ENCODE measurements at places on chromosomes 2 and 18.
A peak's percentile ranks its signal among the peaks of the same experiment; 100 is the strongest.

GRCh38 chr2:70919672-70920366, 15.9 kb upstream of the ATP6V1B1 start:
- peak; percentile 62 for DNase-seq

DNA sequence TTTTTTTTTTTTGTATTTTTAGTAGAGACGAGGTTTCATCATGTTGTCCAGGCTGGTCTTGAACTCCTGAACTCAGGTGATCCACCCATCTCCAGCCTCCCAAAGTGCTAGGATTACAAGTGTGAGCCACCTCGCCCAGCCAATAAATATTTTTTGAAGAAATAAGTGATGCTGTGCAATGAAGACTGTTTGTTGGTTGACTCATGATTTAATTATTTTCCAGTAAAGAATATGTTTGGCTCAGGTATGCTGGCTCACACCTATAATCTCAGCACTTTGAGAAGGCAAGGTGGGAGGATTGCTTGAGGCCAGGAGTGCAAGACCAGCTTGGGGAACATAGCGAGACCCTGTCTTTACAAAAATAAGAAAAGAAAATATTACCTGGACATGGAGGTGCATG, 41.8 kb upstream of the LPIN2 start:
- no peak for DNase-seq

DNA sequence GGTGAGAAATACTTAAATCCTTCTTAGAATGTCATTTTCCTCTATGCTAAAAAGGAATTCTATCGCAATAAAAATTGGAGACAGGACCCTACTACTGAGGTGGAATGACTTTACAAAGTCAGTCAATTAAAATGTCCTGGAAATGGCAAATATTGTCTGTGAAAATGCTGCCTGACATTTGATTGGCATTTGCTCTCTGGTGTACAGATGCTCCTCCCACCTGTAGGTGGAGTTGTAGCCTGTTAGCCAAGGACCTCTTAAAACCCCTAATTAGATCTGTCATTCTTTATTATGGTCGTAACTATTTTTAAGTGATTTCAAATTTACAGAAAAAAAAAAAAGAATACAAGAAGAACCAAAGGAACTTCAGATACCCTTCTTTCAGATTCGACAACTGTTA, 393.1 kb upstream of the KLHL29 start:
- DNase-seq = no peak

- peak; percentile 20 for DNase-seq
Observed at GRCh38 chr2:189763908-189764661, 1.5 kb upstream of the OSGEPL1 start.

GRCh38 chr2:238139196-238140039, 950 bp downstream of the KLHL30 start:
- no peak for DNase-seq

- peak; percentile 89 for DNase-seq
Observed at GRCh38 chr2:10584843-10585475, 104.8 kb downstream of the NOL10 start.

- peak; percentile 35 for DNase-seq
Observed at GRCh38 chr2:25294573-25295462, 46.9 kb downstream of the DNMT3A start.

- no peak for DNase-seq
Observed at GRCh38 chr2:164835302-164835701, 6.3 kb downstream of the COBLL1 start.

GRCh38 chr2:145094370-145094769, 574.5 kb upstream of the ZEB2 start:
- no peak for DNase-seq

DNA sequence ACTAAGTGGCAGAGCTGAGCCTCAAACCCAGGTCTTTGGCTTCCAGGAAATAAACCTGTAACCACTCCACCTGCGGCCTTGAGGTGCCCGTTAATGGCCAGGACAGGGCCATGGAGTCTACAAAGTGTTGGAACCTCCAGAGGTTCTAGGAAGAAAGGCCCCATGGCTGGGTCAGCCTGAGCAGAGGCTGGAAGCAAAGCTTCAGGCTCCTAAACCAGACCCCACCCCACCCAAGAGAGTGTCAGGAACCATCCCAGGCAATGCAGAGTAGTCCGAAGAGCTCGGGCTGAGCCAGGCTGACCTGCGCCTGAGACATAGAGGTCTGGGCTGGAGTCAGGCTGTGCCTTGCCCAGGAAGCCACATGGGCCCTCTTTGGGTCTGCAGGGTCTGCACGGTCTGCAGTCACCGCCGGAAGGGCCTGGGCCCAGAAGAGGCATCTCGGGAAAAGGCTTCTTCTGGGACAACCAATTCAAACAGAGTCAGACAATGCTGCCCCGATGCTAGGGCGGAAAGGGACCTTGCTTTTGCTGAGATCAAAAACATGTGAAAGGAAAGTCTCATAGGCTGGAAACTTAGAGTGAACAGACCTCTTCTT, 6.4 kb downstream of the CIB4 start:
- DNase-seq = no peak

DNA sequence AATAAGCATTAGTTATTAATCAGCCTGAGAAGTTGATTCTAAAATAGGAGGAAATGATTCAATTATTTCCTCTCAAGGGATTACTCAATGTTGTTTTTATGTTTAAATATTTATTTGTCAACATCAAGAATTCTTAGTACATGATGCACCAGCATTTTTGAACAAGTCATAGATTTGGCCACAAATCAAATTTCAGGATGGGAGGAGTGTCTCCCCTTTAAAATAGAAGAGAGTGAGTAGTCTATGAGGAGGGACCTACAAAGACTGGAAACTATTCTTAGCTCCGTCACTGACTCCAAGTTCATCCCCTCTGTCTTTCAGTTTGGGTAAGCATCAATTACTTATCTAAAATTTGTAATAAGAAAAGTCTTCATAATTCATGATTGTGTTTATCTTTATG, 18.6 kb upstream of the IL18R1 start:
- DNase-seq = no peak

GRCh38 chr18:12162786-12163185, 69.1 kb downstream of the ANKRD62 start:
- no peak for DNase-seq

GRCh38 chr2:223386984-223387383, 215.2 kb downstream of the SCG2 start:
- no peak for DNase-seq

DNA sequence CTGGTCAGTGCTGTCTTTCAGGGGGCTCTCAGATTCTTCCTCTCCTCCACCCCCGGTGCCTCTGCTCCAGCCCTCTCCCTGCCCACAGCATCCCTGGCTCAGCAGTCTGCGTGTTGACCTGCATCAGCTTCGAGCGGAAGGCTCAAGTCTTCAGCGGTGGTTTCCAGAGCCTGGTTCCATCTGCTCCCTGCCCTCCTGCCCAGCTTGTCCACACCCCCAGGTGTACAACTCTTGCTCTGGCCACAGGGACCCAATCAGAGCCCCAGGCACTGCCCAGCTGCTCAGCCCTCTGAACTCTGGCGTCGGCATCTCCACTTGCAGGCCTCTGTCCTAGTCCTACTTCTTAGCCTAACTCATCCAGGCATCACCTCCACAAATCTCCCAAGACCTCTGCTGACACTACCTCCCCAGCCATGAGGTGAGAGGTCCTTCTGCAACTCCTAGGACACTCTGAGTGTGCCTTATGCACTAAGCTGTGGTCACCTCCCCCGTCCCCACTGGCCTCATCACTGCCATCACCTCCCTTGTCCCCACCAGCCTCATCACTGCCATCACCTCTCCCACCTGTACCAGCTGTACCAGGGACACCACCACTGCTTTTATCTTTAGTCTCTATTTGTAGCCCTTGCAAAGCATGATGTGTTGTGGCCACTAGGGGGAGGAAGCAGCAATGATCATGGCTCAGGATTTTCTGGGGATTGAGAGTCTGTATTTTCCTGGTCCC, 60.9 kb downstream of the EDAR start:
- peak; percentile 46 for DNase-seq

DNA sequence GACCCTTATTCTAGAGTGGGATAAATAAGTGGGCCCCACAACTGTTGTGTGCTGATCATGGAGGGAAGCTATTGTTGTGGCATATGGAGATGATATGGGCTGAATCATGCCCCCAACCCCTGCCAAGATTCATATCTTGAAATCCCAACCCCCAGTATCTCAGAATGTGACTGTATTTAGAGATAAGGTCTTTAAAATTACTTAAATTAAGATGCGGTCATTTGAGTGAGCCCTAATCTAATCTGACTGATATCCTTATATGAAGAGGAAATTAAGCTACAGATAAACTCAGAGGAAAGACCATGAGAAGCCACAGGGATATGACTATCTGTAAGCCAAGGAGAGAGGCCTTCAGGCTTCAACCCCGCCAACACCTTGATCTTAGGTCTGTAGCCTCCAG, 188.3 kb upstream of the RND3 start:
- no peak for DNase-seq

DNA sequence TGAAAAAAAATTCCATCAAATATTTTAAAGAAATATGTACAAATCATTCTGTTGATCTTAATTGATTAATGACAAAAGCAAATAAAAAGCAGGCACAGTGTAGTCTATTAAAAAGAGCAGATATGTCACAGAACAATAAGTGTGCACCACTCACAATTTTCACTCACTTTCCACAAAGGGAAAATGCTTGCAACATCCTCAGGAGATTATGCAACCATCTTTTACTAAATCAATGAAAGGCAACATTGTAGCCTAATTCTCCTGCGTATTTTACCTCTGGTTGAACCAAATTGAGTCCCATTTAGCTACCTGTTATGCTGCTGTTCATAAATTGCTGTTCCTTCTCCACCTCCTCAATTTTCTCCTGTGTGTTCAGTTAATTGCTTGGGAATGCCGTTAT, 1346.8 kb upstream of the PIK3C3 start:
- DNase-seq = no peak

DNA sequence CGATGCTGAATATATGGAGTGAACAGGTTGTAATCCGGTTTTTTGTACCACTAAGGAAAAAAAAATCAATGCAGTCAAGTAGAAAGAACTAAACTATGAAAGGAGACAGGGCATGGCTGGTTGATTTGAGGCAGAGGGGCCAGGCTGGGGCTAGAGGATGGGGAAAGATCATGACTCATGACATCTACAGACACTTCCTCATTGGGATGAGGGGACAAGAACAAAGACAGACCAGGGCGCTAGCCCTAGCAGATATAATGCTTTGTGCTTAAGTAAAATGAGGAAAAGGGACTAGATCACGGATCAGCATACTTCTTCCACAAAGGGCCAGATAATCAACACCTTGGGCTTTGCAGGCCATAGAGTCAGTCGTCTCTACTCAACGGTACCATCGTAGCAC, 55.8 kb downstream of the ST6GAL2 start:
- no peak for DNase-seq

GRCh38 chr2:23761638-23762037, 165.3 kb downstream of the ATAD2B start:
- DNase-seq = no peak

- no peak for DNase-seq
Observed at GRCh38 chr18:24228667-24229041, 89.8 kb downstream of the CABYR start.

DNA sequence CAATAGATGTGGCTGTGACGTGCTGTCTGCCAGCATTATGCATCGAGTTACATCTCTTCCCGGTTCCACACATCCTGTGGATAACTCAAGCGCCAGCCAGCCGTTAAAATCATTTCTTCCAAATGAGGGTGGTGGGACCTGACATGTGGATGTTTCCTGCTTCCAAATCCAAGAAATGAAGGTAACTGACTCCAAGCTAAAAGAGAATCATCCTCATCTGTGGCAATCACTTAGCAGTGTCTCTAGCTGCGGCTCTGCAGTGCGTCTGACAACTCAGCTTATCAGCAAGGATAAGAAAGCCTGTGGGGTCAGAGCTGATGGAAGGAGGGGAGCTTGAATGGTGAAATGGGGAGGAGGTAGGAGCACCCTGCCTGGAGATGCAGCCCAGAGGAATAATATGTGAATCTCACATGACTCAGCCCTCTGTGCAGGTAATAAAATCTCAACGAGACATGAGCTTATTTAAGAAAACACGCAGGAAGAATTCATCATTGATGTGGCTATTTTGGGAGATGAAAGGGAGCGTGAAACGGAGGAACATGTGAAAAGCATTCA, 382.2 kb upstream of the TRIB2 start:
- no peak for DNase-seq

- DNase-seq = peak; percentile 94
Observed at GRCh38 chr2:161122772-161123530, 37.3 kb upstream of the TANK start.

GRCh38 chr2:241511091-241511741, 2.8 kb upstream of the STK25 start:
- DNase-seq = no peak

GRCh38 chr2:157876786-157877138, 632 bp upstream of the ACVR1 start:
- no peak for DNase-seq

DNA sequence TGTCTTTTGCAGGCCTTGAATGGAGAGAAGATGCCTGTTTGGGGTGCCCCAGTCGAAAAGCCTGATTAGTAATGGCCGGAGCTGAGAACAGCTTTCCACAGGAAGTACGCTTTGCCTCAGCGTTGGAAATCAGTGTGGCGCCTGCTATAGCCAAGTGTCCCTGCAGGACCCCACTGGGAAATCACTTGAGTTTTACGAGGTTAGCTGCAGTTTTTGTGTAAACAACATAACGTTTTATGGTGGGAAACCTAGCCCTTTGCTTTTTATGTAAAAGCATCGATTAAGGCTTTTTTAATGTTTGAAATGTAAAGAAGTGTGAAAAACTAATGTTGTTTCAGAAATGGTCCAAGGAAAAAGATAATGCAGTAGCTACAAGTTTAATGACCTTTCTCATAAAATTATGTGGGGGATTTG, 234.2 kb downstream of the TTC32 start:
- no peak for DNase-seq

DNA sequence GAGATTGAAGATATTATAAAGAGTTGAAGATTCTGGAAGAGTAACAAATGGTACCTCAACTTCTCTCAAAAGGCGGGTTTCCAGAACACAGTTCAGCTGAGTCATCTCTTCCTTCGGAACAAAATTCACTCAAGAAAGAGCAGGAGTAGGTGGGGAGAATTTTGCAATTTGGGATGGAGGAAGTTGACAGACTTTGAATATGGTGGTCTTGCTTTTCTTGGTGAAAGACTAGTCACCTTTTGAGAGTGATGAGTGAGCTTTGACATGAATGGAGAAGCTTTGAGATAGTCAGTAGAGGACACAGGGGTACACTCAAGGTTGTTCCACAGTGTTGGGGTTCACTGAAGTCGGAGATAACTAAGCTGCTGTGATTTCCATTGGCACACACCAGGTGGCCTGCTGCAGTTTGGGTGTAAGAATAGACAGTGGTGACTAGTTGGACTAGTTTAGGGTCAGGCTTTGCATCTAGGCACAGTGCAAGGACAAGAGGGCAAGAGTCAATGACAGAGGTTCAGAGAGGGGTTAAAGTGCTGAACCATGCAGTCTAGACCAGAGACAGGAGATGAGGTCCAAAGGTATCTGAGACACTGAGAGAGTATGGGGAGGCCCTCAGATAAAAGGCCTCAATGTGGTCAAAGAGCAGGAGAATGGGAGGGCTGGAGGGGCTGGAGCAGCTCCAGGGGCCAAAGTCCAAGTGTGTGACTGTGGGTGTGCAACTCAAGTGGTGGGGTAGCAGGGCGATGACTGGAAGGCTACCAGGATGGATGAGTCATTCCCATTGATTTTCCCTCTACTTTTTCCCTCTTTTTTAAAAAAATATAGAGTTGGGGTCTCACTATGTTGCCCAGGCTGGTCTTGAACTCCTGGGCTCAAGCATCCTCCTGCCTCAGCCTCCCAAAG, 7.7 kb downstream of the CCL20 start:
- no peak for DNase-seq

- DNase-seq = no peak
Observed at GRCh38 chr2:102672107-102672776, 52.9 kb downstream of the SLC9A2 start.

- peak; percentile 41 for DNase-seq
Observed at GRCh38 chr18:9334973-9335696, 562 bp downstream of the TWSG1 start.

Data from astrocyte of the spinal cord (primary cell).